Kidney (tissue), 22 donors: ENCODE measurements at places on chromosomes 7 and 10. TPM values are rescaled to one million over a fixed set of nuclear protein-coding genes. Genes with fewer than 3 reads are reported as not detected.

GRCh38 chr7:99270702-99271101, 1.9 kb upstream of the MYH16 start:
- no peaks in the 10 kb centered on the region for H3K36me3 ChIP-seq
- DNase-seq, result peak; percentile 16
- H3K27ac ChIP-seq, result no peak overlapping the region

- no peaks in the 10 kb centered on the region for H3K36me3 ChIP-seq
- H3K4me1 ChIP-seq, result no peaks in the 10 kb centered on the region
- no peak overlapping the region for H3K27ac ChIP-seq
- no peaks in the 10 kb centered on the region for H3K27me3 ChIP-seq
- H3K4me3 ChIP-seq, result no peak overlapping the region
These were observed 92.7 kb upstream of the GPR26 start for GRCh38 chr10:123573236-123574108.

DNA sequence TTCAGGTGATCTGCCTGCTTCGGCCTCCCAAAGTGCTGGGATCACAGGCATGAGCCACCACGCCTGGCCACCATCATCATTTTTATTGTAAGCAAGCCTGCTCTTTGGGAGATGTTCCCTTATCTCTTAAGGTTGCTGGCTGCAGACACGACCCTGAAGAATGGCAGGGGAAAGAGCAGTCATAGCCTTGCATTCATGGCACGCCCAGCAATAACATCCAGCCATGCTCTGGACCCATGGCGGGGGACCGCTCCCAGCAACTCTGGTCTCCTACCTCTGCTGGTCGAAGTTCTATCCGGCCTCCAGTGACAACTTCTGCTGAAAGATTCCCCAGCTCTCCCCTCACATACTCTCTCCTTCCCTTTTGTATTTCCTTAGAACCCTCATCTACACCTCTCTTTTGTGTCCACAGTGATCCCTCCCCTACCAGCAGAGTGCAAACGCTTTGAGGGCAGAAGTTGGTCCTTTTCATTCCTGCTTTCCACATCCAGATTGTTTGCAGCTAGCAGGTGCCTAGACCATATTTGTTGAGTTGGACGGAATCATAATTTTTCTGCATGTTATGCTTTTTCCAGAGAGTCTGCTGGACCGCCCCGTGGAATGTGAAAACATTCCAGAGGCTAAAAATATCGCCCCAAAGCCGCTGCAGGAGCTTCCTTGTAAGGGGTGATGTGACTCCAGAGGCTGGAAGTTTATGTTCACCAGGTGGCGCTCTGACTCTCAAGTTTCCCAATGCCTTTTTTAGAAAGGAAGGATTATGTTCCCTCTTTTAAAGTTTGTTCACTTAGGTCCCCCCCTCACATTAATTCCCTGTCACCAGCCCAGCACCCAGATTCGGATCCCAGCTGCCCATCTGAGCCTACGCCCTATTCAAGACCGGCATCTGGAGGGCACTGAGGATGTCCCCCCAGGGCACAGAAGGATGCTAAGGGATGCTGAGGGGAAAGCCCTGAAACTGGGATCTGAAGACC, 4.3 kb upstream of the MARVELD1 start:
- H3K36me3 ChIP-seq, result no peaks in the 10 kb centered on the region
- H3K27me3 ChIP-seq, result no peaks in the 10 kb centered on the region
- DNase-seq, result peak; percentile 70
- no peak overlapping the region for H3K4me3 ChIP-seq

DNA sequence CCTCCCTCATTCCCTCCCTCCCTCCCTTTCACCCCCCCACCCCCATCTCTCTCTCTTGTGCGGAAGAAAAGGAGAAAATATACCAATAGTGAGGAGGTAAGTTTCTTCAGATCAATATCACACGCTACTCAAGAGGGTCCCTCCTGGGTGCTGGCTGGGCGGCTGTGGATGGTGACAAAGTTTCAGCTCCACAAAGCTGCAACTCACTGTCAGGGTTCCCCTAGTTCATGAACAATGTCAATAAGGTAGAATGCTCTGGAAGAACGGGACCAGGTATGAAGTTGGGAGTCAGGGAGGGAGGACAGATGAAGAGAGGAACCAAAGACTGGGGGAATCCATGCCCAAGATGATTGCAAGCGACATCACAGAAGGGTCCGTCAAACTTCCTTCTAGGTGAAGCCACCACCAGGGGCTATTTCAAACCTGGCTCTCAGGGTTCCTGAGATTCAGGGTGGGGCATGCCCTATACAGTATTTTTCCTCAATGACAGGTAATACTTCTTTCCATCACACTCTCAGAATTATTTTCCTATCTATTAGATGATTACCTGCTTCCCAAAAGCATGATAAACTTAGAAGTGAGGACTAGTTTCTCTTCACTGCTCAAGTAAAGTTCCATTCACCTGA, 1.4 kb upstream of the PDE1C start:
- peaks cover 4% of the 10 kb centered on the region for H3K27me3 ChIP-seq
- no peaks in the 10 kb centered on the region for H3K36me3 ChIP-seq
- DNase-seq, result no peak
- no peak overlapping the region for H3K27ac ChIP-seq
- H3K4me3 ChIP-seq, result peak overlapping the region; percentile 32

DNA sequence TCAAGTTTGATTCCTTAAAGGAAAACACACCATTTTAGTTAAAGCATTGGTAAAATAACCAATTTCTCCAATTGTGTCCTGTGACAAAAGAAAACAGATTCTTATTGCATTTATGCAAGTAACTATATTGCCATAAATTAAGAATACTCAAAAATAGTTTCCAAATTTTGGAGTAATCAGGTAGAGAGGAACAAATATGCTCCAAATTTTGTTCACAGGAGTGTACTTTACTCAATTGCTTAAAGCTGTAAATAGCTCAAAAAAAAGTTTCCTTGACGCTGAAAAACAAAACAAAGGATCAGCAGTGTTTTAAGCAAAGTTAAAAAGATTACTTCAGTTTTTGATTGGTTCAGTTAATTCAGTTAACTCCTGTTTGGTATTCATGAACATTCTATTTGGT, 52.2 kb upstream of the INHBA start:
- no peak for DNase-seq
- H3K27me3 ChIP-seq, result no peaks in the 10 kb centered on the region
- no peaks in the 10 kb centered on the region for H3K4me1 ChIP-seq
- H3K36me3 ChIP-seq, result no peaks in the 10 kb centered on the region
- H3K27ac ChIP-seq, result no peak overlapping the region

GRCh38 chr10:4018054-4018511, 233.1 kb upstream of the KLF6 start:
- H3K4me1 ChIP-seq, result no peaks in the 10 kb centered on the region
- DNase-seq, result no peak
- no peak overlapping the region for H3K27ac ChIP-seq

- no peak for DNase-seq
- no peaks in the 10 kb centered on the region for H3K27me3 ChIP-seq
- H3K36me3 ChIP-seq, result peaks cover 9% of the 10 kb centered on the region
These were observed 7.9 kb downstream of the NUB1 start for GRCh38 chr7:151349507-151349853.

DNA sequence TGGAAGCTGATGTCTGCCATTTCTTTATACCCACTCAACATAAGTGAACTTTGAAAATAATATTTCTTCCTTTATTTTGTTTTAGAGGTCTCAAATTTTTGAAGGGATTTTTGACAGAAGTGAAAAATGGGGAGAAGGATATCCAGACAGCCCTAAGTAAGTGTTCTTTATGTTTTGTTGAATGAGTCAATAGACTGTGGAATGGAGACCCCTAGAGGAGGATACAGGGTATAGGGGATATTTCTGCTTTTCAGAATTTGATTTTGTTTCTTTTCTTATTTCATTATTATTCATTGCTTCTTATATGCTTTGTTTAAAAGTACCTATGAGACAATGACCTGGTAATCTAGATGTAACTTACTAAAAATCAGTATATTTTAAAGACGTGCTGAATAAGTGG, 34.4 kb downstream of the PLEKHA8 start:
- no peak overlapping the region for H3K27ac ChIP-seq
- no peaks in the 10 kb centered on the region for H3K27me3 ChIP-seq
- H3K4me1 ChIP-seq, result no peaks in the 10 kb centered on the region
- H3K4me3 ChIP-seq, result no peak overlapping the region
- DNase-seq, result peak; percentile 49

GRCh38 chr7:34723866-34724490, 66.0 kb downstream of the NPSR1 start:
- no peak for DNase-seq
- H3K27me3 ChIP-seq, result no peaks in the 10 kb centered on the region
- H3K36me3 ChIP-seq, result no peaks in the 10 kb centered on the region
- no peaks in the 10 kb centered on the region for H3K4me1 ChIP-seq
- no peak overlapping the region for H3K27ac ChIP-seq

GRCh38 chr10:101708073-101708472, 13.1 kb upstream of the FBXW4 start:
- no peak overlapping the region for H3K4me3 ChIP-seq
- H3K36me3 ChIP-seq, result no peaks in the 10 kb centered on the region
- H3K27me3 ChIP-seq, result peaks cover 3% of the 10 kb centered on the region

The TSPAN12 gene
- 76.5 TPM for total RNA-seq

The CTAGE8 gene
- 4.3 TPM for total RNA-seq

The TRIM74 gene
- 1.3 TPM for total RNA-seq

The POMZP3 gene
- 23.5 TPM for total RNA-seq

The OR9A2 gene
- not detected for total RNA-seq

The DDX21 gene
- total RNA-seq, result 49.4 TPM
